ENCODE measurements at places on chromosomes 5 and 9. TPM values are rescaled to one million over a fixed set of nuclear protein-coding genes. Genes with fewer than 3 reads are reported as not detected.

DNA sequence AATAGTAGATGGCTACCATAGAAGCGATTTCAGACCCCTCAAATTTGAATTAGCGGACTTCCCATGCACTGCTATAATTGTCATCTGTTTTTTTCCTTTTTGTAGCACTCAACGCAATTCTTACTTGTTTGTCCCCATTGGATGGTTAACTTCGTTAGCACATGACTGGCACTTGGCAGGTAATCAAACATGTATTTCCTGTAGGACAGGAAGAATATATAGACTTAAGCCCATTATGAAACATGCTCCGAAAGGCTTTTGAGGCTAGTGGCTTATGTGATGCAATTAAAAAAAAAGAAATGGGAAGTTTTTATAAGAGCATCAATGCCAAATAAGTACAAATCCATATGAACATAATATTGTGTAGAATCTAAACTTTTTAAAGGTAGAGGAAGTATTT is 301.2 kb downstream of the PSAT1 start:
- no peak for DNase-seq

DNA sequence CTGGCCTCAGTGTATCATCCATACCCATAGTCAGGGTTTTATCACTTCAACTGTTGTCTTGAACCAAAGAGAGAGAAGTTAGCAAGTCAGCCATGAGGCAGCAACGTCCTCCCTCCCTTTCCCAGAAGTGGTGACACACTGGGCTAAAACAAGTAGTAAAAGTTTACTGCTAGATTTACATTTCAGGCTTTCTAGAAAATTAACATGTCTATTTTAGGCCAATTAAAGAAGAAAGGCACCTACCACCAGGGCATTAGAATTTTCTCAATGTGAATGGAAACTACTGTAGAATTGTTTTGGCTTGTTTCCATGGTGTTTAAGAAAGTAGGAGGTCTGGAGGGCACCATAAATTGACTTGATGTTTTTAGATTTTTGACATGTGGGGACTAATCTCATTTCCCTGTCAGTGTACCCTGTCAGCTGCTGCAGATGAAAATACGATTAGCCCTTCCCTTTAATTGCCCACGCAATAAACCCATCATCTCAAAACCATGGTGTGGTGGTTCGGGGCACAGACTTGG is 121.8 kb upstream of the ELL2 start:
- DNase-seq: no peak

GRCh38 chr9:115254287-115255180 is 136.6 kb upstream of the TNC start:
- DNase-seq: no peak

DNA sequence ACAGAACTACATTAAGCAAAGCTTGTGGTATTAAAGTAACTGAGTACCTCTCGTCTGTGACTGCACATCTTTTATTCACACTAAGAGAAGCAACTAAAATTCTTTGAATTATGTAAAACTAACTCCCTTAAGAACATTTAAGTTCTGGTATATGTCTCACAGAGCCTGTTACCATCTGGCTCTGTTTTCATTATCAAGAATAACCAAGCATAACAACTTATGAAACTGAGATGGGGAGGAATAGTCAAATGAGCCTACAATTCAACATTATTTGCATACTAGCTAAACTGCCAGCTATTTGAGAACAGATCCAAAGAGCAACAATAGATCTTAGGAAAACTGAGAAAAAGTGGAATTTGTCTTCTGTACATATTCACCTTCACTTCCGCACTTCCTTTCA is 25.3 kb upstream of the ISOC1 start:
- no peak for DNase-seq

DNA sequence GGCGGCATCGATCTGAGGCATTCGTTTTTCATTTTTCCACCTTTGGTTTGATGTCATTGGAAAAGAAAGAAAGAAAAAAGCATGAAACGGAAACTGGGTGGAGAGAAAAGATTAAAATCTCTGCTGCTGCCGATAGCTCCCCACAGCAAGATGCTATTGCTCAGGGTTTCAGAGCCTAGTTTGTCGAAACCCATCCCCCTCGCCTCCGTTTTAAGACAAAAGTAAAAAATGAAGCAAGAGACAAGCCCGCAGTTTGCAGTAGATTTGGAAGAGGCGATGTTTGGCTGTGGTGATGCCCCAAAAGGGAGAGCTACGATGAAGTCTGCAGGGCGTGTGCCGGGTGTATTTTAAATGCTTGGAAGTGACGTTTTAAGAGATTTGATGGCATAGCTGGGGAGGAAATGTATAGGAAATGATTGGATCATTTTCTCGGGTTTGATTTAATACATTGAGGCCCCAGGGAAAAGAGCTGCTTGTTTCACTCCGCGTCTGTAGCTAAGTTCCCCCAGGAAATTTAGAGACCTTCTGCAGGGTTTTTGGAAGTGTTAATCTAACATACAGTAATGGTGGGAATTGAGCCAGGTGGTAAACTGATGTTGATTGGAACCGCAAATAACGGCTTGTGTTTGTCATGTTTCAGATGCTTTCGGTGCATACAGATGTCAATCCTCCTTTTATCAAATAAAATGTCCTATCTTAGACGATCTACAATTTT is 909 bp downstream of the NDFIP1 start:
- DNase-seq: no peak

DNA sequence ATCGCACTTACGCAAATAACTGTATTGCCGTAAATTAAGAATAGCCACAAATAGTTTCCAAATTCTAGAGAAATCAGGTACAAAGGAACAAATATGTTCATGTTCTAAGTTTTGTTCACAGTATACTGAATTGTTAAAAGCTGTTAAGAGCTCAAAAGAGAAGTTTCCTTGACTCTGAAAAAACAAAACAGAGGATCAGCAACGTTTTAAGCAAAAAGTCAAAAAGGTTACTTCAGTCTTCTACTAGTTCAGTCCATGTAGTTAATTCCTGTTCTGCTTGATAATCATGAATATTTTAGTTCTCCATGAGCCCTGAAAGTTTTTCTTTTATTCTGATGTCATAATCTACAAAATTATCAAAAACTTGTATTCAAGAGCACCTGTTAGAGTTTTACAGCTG is 128.6 kb upstream of the MAST4 start:
- DNase-seq: no peak

- DNase-seq: no peak
Measured at GRCh38 chr9:37449862-37450632, 15.2 kb downstream of the ZBTB5 start.

DNA sequence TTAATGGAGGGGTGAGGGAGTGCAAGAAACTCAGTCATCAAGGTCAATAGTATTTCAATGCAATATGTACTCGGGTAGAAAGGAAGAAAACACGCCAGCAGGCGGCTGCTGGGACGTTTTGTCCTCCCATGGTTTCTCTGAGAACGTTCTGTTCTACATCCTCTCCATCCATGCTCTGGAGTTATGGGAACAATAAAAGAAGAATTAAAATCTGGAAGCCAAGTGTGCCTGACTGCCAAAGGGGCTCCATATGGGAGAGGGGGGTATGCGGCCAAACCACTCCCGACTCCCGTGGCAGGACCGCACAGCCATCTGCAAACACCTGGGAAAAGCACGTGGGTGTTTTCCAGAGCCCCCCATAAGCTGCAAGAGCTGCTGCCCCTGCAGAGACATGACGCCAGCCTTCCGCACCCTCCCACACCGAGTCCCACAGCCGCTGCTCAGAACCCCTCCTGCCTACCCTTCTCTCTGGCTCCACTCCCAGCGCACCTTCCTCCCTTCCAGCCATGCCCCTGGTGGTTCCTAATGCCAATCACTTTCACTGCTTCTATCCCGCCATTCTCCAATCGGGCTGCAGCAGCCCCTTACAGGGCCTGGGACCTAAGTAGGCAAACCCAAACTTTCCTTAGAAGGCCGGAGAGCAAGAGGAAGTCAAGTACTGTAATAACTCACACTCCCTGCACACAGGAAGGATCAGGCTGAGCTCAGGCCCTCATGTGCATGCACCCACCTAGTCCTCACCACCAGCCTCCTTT is 241.6 kb downstream of the SYK start:
- no peak for DNase-seq

ALAD gene
- total RNA-seq: 23.7 TPM

ACTBL2 gene
- total RNA-seq: not detected

PCDHB2 gene
- not detected for total RNA-seq

TENT4A gene
- total RNA-seq: 40.6 TPM

ADGRD2 gene
- not detected for total RNA-seq

All from activated T-helper 1 cell treated with anti-CD3 and anti-CD28 coated beads, Interleukin-12 subunit alpha, Interleukin-12 subunit beta, Interleukin-2, Interleukin-4 antibody, amounts not matched to agents 30 ng/mL and 10 ng/mL and 1 ng/mL, durations not matched to agents 14 hours and 24 hours and 36 hours (primary cell).